ENCODE measurements at places on chromosomes 16 and 17. TPM values are rescaled to one million over a fixed set of nuclear protein-coding genes. Genes with fewer than 3 reads are reported as not detected.

HEATR9 gene
- total RNA-seq: 1.1 TPM

CHAD gene
- total RNA-seq: not detected

TEX14 gene
- total RNA-seq: 0.18 TPM

CDK3 gene
- total RNA-seq: 6.4 TPM

RPL26 gene
- total RNA-seq: 1,633 TPM

SAMD14 gene
- 0.55 TPM for total RNA-seq

CD79B gene
- total RNA-seq: 21.7 TPM

MYO15A gene
- 0.34 TPM for total RNA-seq

MPV17L gene
- not detected for total RNA-seq

SLC43A2 gene
- 0.68 TPM for total RNA-seq

DNAH9 gene
- not detected for total RNA-seq

C16orf92 gene
- not detected for total RNA-seq

MYO1C gene
- total RNA-seq: 18.5 TPM

APOBR gene
- total RNA-seq: 33.2 TPM

AIPL1 gene
- not detected for total RNA-seq

NACA2 gene
- total RNA-seq: not detected

CDRT15 gene
- not detected for total RNA-seq

CLEC19A gene
- total RNA-seq: not detected

Data from activated CD8-positive, alpha-beta T cell treated with anti-CD3 and anti-CD28 coated beads, Interleukin-2, amount 10 ng/mL, durations not matched to agents 7 days and 5 days (primary cell).